ENCODE measurements at places on chromosomes 5 and 9. TPM values are rescaled to one million over a fixed set of nuclear protein-coding genes. Genes with fewer than 3 reads are reported as not detected.

The NIM1K gene
- 0.59 TPM for total RNA-seq

The PCDHGB4 gene
- total RNA-seq = 0.21 TPM

The PRRC2B gene
- total RNA-seq = 200 TPM

The SEMA5A gene
- 0.15 TPM for total RNA-seq

The SV2C gene
- total RNA-seq = not detected

The DMRTA1 gene
- 1.8 TPM for total RNA-seq

The GDA gene
- 5.0 TPM for total RNA-seq

The BAAT gene
- total RNA-seq = 0.08 TPM

The UBTD2 gene
- 32.5 TPM for total RNA-seq

The SMIM32 gene
- total RNA-seq = 0.31 TPM

The GRM6 gene
- not detected for total RNA-seq

The TLX3 gene
- not detected for total RNA-seq

The NREP gene
- total RNA-seq = 4.9 TPM

The AOPEP gene
- total RNA-seq = 36.4 TPM

The CNTFR gene
- total RNA-seq = 2.7 TPM

The QRFP gene
- not detected for total RNA-seq

The SLC25A48 gene
- not detected for total RNA-seq

The PDE8B gene
- 0.62 TPM for total RNA-seq

The CDKN2B gene
- 0.05 TPM for total RNA-seq

The STKLD1 gene
- total RNA-seq = 0.74 TPM

The GARIN3 gene
- not detected for total RNA-seq

The SPATA31A3 gene
- not detected for total RNA-seq

The IFNB1 gene
- total RNA-seq = not detected

The PCDHGA4 gene
- total RNA-seq = 0.69 TPM

The TRPM6 gene
- 0.05 TPM for total RNA-seq

The SMIM27 gene
- total RNA-seq = 14.3 TPM

The GMCL2 gene
- not detected for total RNA-seq

The GNA14 gene
- 0.15 TPM for total RNA-seq

The SLC27A6 gene
- total RNA-seq = not detected

The SLC36A2 gene
- not detected for total RNA-seq

The KCNN2 gene
- total RNA-seq = not detected

The C5orf52 gene
- total RNA-seq = not detected

The LCN10 gene
- not detected for total RNA-seq

The TEK gene
- total RNA-seq = not detected

The CYLC2 gene
- not detected for total RNA-seq

The SDHA gene
- 171 TPM for total RNA-seq

The PTPN3 gene
- 10.4 TPM for total RNA-seq

The GLDC gene
- total RNA-seq = 4.0 TPM

The TAF11L5 gene
- total RNA-seq = not detected

The PCDHGA11 gene
- 0.39 TPM for total RNA-seq

The IFNK gene
- total RNA-seq = not detected

The NOXA1 gene
- total RNA-seq = 3.7 TPM

The HK3 gene
- total RNA-seq = not detected

The AGPAT2 gene
- total RNA-seq = 77.9 TPM

The ARSI gene
- 18.6 TPM for total RNA-seq

The SURF2 gene
- total RNA-seq = 19.2 TPM

The EIF4E1B gene
- not detected for total RNA-seq

The SPATA31C1 gene
- total RNA-seq = not detected

The CYSRT1 gene
- 0.67 TPM for total RNA-seq

The GABRA6 gene
- not detected for total RNA-seq

The C9 gene
- total RNA-seq = 0.05 TPM

The DOCK2 gene
- total RNA-seq = 1.4 TPM

The GLE1 gene
- 25.9 TPM for total RNA-seq

The LRRTM2 gene
- total RNA-seq = not detected

The COL5A1 gene
- total RNA-seq = 5.7 TPM

The SLCO6A1 gene
- total RNA-seq = not detected

The ADAMTSL2 gene
- total RNA-seq = 0.10 TPM

The TCF7 gene
- 24.0 TPM for total RNA-seq

Measured in Panc1 (cell line).